ENCODE measurements at places on chromosomes 2 and 18.
A peak's percentile ranks its signal among the peaks of the same experiment; 100 is the strongest.

- no peak for DNase-seq
Measured at GRCh38 chr2:210147614-210148013, 23.6 kb downstream of the KANSL1L start.

DNA sequence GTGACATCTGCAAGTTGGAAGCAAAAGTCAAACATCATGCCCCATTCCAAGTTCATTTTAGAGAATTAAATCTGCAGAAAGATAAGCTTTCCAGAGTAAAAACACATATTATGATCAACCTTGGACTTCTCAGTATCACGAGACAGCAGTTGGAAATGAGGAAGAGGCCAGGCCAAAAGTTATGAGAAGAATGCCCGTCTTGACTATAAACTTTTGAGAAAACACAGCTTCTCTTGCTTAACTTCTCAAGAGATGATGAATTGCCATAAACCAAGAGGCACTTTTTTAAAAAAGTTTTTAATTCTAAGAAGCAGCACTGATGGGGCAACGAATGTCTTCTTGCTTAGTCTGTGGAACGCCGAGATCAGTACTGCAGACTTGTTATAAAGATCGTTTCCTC lies 52.6 kb upstream of the NFU1 start:
- no peak for DNase-seq

DNA sequence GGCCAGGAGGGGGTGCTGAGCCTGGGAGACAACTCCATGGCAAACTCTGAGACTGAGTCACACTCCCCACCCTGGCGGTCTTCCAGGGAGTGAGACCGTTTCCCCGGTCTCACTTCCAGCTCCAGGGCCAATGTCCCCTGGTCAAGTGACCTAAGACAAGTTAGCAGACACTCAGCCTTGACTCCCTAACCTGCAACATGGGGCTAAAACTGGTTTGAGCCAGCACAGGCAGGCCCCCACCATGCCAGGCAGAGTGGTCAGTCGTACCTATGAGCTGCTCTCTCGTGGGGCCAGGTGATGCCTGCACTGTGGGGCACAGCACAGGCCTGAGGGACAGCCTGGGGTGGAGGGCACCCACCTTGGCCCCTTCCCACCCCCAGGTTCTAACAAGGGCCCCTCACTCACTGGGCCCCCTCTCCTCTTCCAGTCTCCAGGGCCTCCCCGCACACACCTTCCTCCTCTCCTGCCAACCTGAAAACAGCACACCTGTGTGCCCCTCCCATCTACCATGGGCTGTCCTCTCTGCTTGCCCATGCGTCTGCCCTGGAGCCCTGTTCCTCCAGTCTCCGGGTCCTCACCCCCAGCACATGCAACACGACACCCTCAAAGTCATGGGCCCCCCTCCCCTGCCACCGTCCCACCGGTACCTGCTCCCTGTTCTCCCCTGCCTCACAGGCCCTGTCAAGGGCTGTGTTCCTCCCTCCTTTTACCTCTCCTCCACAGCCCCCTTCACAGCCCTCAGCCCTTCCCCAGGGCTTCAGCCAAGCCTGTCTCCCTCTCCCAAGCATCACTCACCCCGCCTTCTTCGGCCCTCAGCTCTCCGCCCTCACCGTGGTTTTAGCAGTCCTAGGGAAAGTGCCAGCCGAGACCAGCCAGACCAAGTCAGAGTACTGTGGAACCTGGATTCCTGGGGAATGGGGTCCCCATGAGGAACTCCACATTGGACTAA lies 1.6 kb downstream of the GPR17 start:
- no peak for DNase-seq

DNA sequence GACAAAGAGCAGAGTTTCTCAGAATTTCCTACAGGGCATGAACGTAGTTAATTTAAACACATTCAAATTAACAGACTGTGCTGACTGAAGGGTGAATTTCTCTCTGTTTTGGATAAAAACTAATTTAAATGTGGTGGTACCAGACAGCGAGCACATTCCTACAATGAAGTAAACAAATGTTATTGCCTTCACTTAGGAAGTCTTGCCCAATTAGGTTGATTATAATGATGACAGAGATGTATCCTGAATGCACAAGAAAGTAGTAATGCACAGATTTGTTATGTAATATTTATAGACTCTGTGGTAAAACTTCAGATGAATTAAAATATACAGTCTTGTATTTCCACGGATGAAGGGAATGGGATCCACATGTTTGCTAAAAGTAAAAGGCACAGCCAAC lies 507.2 kb downstream of the EPHA4 start:
- DNase-seq: no peak

GRCh38 chr2:240074545-240074944 lies 21.2 kb upstream of the OR6B3 start:
- DNase-seq: no peak

DNA sequence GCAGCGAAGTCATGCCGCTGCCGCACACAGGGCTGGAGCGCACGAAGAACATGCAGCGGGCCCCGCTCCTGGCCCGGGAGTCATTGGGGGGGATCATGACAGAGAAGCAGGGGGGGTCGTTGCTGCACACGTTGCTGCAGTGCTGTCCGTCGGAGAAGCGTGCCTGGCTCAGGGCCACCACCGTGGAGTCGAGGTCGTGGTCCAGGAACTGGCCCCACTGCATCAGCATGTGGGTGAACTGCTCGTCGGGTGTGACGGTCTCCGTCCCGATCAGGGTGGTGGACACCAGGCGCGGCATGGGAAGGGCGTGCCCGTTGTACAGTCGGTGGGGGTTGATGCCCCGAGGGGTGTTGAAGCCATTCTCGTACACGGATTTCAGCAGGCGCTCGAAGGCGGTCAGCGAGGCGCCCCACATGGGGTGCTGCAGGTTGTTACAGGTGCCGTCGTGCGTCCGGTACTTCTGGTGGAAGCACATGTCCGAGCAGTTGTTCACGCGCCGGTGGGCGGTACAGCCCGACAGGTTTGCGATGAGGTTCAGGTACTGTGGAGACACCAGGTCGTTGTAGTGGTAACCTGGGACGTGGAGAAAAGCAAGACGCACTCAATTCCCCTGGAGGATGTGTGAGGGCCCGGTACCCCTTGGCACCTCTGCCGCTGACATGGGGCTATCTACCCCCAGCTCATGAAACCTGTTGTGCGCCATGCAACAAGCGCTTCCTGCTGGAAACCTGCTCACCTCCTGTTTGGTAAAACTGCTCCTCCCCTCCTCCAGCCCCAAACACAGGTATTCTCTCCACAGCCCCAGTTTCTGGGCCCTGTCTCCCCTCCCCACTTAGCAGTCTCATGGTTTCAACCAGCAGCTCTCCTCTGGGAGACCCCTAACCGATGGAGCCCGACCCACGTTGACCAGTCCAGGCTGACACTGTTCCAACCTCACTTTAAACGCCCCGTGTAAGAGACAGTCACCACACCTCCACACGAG lies 94.9 kb downstream of the PXDN start:
- DNase-seq: no peak

DNA sequence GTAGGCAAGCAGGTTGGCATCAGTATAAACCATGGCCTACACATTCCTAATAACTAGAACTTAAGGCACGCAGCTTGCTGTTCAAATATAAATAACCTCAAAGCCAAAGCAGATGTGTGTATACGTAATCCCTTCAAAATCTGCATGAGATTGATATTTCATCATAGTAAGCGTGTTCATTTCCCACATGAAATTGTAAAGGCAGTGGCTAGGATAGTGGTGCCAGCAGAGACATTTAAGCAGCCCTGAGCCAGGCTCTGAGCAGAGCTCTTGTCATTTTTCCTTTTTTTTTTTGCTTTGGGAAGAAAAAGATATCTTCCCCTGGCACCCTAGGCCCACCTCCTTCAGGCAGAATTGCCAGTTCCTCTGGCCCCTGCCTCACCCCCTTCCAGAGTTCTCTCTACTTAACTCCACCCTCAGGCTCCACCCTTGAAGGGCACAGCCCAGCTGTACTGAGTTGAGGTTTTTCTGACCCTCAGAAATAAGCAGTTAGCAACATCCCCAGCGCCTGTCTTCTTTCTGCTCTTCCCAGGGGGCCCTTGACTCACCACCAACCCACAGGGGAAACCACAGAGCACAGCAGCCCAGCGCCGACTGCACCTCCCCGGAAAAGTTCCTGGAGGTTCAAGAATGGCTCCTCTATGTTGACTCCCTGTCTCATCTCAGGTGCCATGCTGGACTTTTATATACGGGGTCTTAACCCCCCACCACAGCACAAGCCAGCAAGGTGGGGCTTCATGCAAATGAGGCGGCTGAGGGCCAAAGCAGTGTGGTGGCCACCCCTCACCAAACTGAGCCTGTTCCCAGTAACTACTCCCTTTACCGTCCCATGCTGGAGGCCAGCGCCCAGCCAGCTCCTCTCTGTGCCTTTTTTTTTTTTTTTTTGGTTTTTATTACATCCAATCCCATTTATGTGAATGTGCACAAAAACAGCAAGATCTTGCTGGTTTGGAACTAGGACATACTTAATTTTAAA lies 84.7 kb downstream of the EHD3 start:
- peak; percentile 41 for DNase-seq

- DNase-seq: no peak
Measured at GRCh38 chr2:15975261-15975600, 34.9 kb downstream of the MYCN start.

DNA sequence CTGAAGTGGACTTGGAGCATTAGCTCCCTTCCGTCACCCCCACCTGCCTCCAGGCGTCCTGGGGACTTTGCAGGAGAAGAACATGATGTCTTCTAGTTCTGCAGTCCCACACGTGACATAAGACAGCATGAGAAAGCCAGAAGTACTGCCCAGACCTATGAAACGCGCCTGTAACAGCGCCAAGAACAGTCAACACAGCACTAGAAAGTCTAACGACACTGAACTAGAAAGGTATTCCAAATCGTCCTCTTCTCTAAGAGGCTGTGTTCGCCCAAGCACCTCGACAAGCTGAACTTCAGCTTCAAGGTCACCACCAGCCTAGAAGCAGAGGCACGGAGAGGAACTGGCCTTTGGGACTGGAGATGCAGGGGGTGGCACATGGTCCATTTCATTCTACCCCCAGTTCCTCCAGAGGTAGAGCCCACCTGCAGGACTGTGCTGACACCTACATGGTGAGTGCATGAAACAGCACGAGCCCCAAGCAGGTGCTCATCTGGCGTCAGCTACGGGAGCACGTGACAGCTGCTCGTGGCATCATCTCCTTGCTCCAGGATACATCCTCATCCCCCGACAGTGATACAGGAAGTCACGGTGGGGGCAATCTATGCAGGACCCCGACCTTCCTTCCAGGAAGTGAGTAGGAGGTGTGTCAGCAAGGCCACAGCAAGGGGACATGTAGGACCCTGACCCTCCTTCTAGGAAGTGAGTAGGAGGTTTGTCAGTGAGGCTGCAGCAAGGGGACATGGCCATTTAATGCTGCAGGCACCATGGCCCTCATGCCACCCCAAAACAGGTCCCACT lies 3.7 kb downstream of the HDAC4 start:
- no peak for DNase-seq

GRCh38 chr18:28174181-28174905 lies 2.6 kb downstream of the CDH2 start:
- DNase-seq: no peak

GRCh38 chr2:64250751-64251423 lies 106.7 kb upstream of the PELI1 start:
- no peak for DNase-seq

DNA sequence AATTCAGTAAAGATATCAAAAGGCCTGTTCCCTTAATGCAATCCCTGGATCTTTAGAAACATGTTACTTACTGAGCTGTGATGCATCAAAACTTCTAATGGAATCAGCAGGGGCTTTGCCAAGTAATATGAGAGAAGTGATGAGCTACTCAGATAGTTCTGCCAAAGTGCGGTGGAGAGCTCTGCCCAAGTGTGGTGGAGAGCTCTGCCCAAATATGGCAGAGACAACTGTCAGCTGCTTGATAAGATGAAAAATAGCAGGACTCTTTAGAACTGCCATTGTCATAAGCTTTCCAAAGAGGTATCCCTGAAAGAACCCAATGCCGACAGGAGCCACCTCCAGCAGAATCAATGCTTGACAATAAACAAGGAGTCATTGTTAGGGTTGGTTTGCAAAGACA lies 167.9 kb upstream of the SLC39A10 start:
- DNase-seq: peak; percentile 51

DNA sequence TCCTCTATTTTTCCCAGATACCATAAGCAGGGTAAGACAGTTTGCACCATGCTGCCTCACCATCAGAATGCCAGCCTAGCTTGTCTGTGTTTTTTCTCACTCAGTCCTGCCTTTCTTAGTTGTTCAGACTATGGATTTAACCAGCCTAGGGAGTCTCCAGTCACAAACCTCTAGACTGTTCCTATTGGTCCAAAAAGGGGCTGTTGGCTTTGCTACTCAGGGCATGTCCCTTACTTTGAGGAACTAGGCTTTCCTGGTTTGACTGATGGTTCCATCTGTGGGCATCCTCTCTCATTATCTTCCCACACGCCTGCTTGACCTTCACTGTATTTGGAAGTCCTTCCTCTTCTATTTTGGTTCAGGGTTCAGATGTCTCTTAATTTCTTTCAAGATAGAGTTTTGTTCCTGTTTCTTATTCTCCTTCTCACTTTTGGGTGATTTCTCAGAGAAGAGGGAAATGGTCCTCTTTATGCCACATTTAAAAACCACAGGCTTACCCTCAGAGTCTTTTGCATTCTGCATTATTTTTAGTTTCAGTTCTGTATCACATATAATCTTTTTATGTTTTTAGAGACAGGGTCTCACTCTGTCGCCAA lies 31.3 kb upstream of the TMEM131 start:
- peak; percentile 92 for DNase-seq

DNA sequence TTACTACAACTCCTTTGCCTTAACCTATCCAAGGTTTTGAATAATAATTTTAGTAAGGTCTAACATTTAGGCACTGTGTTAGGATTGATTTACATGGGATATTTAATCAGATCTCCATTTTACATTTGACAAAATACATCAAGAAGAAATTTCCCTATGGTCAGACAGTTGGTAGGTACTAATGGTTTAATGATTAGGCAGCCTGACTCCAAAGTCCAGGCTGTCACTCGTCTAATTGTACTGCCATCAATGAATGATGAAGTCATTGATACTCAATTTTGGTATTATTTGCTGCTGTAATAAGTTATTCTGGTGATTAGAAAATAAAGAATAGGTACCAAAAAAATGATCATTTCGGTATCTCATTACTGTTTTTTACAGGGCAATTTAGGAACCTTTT lies 14.1 kb downstream of the BBS5 start:
- no peak for DNase-seq

- peak; percentile 10 for DNase-seq
Measured at GRCh38 chr2:191369034-191369433, 123.8 kb downstream of the MYO1B start.

DNA sequence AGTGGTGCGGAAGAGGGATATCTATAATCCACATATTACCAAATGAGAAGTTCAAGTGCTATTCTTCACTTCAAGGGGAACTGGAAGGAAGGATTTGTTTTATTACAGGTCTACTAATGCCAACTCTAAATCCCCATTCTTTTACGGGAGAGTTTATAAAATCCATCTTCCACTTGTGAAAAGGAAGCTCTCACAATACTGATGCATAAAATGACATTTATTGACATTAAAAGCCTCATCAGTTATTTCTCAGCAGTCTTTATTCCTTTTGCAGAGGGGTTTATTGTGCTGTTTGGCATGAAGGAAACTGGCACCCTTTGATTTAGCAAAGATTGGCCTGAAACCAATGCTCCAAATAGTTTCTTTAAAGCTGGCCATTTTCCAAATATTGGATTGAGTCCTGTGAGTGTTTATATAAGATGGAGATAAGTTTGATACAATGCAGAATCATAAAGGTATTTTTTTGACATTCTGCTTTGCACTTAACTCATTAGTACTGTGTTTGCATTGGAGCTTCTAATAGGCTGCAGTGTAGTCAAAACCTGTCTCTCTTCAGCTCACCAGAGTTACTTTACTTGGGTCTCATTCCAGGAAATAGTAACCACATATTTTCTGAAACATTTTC lies 26.6 kb downstream of the LRP1B start:
- DNase-seq: no peak

GRCh38 chr18:74234326-74235171 lies 57.2 kb downstream of the CYB5A start:
- DNase-seq: peak; percentile 38

Data from OCI-M1 (cell line).